IMR-90 (cell line): ENCODE measurements at places on chromosomes 5 and 9.

DNA sequence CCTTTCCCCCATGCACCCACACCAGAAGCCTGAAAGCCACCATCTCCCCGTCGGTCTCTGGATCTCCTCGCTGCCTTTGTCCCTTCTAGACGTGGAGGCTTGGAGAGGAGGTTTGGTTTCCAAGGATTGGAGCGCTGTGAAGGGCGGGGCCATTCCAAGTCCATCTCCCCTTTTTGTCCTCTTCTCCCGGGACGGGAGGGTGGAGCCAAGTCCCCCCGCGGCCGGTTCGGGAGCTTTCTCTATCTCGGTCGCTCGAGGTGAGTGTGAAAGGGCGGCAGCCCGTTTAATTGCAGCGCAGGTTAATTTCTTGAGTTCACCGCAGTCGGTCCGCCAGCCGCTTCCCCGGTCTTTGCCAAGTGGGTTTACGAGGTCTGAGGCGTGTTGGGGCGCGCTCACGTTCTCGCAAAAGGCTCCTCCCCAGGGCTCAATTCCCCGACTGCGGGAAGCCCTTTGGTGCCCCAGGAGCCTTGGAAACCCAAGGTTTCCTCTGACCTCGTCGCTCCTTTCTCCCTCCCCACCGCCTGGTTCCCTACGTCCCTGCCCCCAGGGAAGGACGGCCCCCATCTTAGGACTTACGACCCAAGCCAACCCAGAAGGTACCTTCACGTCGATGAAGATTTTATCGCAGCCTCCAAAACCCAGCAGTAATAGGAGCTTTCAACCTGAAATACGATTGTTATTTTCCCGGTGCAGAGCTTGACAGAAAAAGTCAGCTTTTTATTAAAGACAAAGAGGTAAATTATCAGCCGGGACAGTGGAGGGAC is 2.8 kb upstream of the ZNF462 start:
- peaks cover 12% of the 10 kb centered on the region for H3K27me3 ChIP-seq
- no peaks in the 10 kb centered on the region for H3K4me1 ChIP-seq
- H3K4me3 ChIP-seq = peak overlapping the region; percentile 68
- no peaks in the 10 kb centered on the region for H3K36me3 ChIP-seq

- H3K27ac ChIP-seq = no peak overlapping the region
- H3K36me3 ChIP-seq = no peaks in the 10 kb centered on the region
- H3K4me1 ChIP-seq = peaks cover 3% of the 10 kb centered on the region; the same call in 1 of the 2 replicates
- no peaks in the 10 kb centered on the region for H3K27me3 ChIP-seq
Observed at GRCh38 chr5:115388240-115388639, 91.8 kb upstream of the CCDC112 start.

DNA sequence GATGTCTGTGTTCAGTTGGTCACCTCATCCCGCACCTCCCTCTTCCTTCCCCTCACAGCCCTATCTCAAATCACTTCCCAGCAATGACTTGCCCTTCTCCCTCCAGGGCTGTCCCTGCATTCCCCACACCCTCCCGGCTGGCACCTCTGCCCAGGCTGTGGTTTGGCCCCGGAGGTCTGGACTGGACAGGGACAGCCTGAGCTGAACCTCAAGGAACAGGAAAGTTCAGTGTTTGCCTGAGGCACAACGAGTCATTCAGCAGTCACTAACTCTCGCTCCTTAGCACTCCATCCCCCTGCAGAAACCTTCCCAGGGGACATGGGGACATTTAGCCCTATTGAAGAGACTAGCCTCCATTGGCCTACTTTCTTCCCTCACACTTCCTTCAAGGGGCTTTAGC is 58.3 kb upstream of the MAP3K1 start:
- no peaks in the 10 kb centered on the region for H3K36me3 ChIP-seq
- no peaks in the 10 kb centered on the region for H3K27me3 ChIP-seq
- H3K4me3 ChIP-seq = no peak overlapping the region
- H3K4me1 ChIP-seq = peaks cover 3% of the 10 kb centered on the region
- no peak overlapping the region for H3K27ac ChIP-seq
- peak; percentile 32 for DNase-seq

DNA sequence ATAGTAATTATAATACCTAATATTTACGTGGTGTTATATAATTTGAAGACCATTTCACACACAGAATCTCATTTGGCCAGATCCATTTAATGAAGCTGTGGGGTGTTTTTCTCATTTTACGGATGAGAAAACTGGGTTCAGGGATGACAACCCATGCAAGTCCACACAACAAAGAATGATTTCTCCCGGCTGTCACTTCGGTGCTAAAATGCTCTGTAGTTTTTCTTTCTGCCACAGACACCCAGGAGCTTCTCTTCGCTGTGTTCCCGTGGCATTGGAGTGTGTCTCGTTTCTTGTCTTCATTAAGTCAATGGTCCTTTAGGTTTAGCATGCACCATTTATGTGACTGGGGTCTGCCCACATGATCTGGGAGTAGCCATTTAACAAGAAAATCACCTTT is 308.5 kb downstream of the ENC1 start:
- DNase-seq = no peak
- H3K27ac ChIP-seq = no peak overlapping the region
- no peaks in the 10 kb centered on the region for H3K36me3 ChIP-seq
- no peak overlapping the region for H3K4me3 ChIP-seq
